NCI-H2171 (cell line): ENCODE measurements at places on chromosomes 13 and 19.
A peak's percentile ranks its signal among the peaks of the same experiment; 100 is the strongest.

- DNase-seq = no peak
Observed at GRCh38 chr13:102484329-102484728, 82.5 kb upstream of the FGF14 start.

DNA sequence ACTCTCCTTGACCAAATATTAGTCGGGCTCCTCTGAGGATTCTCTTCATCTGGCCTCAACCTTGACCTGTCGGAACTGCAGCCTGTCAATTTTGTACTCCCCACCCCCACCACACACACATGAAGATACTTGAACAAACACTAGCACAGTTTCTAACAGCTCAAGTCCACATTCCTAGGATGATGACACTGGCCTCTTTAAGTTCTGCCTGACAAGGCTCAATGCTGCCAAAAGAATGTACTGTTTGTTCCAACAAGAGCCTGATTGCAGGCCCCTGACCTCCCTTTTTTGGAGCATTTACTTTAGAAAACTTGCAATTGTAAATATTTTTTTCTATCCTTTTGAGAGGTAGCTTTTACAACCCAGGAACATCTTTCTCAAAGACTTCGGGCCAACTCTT is 169.2 kb upstream of the IRS2 start:
- no peak for DNase-seq

DNA sequence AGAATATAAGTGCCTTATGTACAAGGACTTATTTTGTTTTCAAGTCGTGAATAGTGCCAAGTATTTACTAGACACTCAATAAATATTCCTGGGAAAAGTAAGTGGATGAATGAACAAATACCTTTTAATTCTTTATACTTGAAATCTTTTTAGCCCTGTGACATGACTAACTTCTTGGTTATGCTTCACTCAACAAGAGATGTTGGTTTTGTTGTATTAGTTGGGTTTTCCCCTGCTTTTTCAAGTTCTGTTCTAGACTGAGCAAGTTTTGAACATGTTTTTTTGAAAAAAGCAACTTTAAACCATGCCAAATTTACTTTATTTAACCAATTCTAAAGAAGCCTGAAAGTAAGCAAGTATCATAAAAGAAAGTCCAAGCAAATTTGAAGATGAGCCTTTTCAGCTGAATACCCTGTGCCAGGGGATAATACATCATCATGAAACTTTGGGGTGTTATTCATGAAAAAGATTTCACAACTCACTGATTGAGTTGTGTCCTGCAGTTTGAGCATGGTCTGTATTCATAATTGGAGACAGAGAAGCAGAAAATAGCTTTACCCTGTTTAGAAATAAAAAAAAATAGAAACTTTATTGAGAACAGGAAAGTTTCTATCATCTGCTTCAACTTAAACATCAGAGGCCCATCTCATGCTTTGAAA is 11.1 kb downstream of the LMO7 start:
- no peak for DNase-seq

GRCh38 chr19:38583219-38583984 is 34.4 kb downstream of the MAP4K1 start:
- no peak for DNase-seq

- DNase-seq = no peak
Observed at GRCh38 chr19:1163934-1164683, 10.0 kb downstream of the SBNO2 start.

- no peak for DNase-seq
Observed at GRCh38 chr13:39971526-39971925, 316.1 kb downstream of the COG6 start.

DNA sequence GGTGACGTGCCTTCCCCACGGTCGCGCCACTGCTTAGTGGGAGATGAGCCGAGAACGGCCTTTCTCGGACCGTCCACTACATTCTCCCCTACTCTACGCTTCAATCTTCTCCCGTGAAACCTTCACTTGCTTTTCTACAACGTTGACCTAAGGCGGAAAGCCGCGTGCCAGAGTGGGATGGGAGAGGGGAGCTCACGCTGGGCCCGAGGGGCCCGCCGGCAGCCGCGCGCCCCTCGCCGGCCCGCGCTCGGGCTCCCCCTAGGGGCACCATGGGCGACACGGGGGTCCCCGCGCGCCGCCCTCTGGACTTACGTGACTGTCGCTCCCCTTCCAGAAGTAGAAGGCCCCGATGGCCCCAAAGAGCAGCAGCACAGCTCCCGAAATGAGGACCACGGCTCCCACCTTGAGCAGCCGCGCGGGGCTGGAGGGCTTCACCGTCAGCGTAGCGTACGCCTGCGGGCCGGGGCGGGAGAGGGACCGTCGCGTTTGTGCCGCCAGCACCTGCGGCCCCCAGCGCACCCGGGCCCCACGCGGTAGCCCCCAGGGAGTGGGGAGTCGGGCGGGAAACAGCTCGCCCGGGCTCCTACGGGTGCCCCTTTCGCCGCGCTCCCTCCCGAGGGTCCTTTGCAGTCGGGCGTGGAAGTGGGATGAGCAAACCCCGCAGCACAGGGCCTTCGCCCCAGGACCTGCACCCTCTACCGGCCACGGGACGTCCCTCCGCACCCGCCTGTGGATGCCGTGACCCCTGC is 727 bp downstream of the CNMD start:
- DNase-seq = no peak

- peak; percentile 36 for DNase-seq
Observed at GRCh38 chr13:53612200-53612599, 583.6 kb downstream of the OLFM4 start.
